ENCODE measurements at places on chromosomes 4 and X.

- DNase-seq: no peak
Observed at GRCh38 chr4:101037249-101037648, 310.1 kb downstream of the PPP3CA start.

- no peak for DNase-seq
Observed at GRCh38 chr4:81912376-81913030, 440.8 kb upstream of the RASGEF1B start.

GRCh38 chr4:5787311-5787710, 76.3 kb downstream of the EVC start:
- DNase-seq: no peak

- DNase-seq: no peak
Observed at GRCh38 chr4:26330186-26330787, 9.5 kb downstream of the RBPJ start.

DNA sequence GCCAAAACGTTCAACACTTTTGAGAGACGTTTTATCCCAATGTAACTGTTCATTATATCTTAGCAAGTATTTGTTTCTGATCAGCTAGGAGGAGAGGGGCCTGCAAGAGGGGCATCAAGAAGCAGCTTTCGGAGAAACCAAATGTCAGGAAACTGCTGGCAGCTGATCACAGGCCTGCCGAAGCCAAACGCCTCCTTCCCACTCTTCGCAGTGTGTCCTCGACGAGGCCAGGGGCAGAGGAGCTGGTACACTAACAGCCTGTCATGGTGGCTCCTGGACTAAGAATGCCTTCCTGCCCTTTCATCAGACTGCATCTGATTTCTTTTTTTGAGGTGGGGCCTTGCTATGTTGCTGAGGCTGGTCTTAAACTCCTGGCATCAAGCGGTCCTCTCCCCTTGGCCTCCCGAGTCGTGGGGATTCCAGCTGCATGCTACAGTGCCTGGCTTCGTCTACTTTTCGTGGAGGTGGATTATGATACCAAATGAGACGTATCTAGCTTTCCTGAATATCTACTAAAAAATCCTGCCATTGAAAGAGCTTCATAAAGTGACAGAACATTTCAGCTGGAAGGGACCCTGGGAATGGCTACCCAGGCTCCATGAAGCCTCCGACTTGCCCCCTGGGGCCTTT, 134.8 kb downstream of the AFAP1 start:
- no peak for DNase-seq

DNA sequence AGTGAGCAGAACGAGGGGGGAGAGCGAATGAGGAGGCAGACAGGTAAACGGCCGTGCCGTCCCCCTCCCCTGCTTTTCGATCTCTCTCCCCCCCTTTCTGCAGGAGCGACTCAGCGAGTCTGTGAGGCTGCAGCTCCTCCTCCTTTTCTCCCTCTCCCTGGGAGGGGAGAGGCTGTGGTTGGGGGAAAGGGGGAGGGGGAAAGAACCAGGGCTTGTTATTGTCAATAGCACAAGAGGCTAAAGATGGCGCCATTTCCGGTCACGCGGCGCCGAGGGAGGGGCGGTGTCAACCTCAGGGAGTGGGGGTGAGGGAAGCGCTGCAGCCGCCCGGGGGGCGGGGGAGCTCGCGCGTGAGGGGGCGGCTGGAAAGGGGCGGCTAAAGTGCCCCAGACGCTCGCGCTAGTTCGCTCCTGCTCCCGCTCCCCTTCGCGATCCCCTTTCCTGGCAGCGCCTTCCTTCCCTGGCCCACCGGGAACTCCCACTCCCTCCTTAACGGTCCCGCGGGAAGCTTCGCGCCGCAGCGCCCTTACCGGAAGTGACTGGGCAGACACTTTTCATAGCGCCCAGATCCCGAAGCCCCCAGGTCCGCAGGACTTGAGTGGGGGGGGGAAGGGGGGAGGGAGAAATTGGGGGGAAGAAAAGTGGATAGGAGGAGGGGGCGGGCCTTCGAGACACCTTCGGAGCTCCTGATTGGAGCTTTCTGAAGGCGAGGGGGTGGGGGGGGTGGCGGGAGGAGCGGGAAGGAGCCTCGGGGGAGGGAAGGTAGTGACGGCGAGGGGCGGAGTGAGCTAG, at the start of gene CUL4B:
Gene CUL4B, minus strand, starts transcription at position 121 of the 792 bp plus-strand sequence. CDS start 324 bp downstream, outside the sequence.
- peak; percentile 90 for DNase-seq
